ENCODE measurements at places on chromosomes 1 and 21.

DNA sequence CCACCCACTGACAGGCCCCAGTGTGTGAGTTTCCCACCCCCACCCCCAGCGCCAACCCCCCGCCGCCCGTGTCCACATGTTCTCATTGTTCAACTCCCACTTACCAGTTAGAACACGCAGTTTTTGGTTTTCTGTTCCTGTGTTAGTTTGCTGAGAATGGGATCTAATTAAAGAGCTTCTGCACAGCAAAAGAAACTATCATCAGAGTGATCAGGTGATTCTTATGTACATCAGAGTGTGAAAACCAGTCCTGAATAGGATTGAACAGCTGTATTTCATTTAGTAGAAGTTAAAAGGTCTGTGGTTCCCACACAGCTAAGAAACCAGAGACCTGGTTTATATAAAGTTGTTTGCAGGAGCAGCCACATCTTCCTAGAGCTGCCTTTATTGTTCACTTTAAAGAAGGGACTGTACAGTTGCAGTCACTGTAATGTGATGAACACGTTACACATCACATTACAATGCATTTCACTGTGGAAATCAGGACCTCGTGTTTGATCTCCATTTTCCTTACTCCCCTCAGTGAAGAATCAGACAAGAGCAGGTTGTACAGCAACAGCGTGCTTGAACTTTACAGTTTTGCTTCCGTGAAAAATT is 1.2 kb downstream of the GBP6 start:
- no peak for DNase-seq

DNA sequence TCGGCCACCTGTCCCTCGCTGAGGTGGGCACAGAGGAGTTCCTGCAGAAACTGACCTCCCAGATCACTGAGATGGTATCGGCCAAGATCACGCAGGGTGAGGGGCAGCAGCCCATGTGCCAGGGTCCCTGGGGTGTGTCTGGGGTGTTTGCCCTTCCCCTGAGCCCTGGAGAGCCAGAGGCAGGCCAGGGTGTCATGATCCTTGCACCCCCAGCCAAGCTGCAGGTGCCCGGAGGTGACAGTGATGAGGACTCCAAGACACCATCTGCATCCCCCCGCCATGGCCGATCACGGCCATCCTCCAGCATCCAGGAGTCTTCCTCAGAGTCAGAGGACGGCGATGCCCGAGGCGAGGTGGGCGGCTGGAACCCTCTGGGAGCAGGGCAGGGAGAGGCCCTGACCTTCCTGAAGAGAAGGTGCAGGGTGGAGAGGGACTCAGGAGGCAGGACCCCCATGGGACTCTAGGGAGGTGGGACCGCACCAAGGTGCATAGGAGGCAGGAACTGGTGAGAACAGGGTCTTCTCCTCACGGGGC is 69.5 kb downstream of the TRIM11 start:
- no peak for DNase-seq

- DNase-seq, result no peak
Observed at GRCh38 chr1:182048562-182048961, 12.9 kb downstream of the ZNF648 start.

- no peak for DNase-seq
Observed at GRCh38 chr1:186325239-186325638, 49.8 kb downstream of the TPR start.

DNA sequence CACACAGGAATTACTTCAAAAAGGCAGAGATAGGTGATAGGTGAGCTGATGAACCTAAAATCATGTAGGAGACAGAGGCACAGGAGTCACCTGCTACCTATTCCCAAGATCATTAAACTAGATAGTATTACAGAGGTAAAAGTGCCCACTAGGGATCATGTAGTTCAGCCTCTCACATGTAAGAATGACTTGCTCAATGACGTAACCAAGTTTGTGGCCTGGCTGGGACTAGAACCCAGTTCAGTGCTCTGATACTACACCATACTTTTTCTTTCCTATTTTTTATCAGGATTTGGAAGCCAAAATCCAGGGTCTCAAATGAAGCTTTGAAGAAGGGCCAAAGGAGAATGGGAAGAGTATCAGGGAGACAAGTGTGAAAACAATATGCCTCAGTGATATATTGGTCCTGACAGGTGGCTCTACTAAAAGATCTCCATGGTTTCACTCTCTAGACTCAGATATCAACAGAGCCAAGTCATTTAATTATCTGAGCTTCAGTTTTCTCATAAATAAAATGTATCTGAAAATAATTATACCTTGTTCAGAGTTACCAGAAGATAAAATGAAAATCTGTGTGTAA is 87.3 kb upstream of the SLFNL1 start:
- no peak for DNase-seq

DNA sequence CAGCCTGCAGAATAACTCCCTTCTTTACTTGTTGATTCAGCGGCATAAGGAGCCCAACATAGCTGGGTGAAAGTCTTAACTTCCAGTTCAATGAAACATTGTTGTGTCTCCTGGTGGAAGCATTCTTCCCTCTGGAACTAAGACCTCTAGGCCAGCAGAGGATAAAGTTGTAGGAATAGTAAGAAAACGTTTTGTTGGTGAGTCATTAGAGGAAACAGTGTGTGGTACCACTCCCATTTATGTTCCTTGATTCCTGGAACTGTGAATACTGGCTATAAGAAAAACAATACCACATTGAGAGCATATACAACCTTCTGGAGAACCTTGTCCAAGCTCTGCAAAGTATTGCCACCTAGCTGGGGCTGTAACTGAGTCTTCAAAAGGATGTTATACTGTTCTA is 737.4 kb upstream of the ZP4 start:
- no peak for DNase-seq

- no peak for DNase-seq
Observed at GRCh38 chr1:7641587-7642417, 129.3 kb upstream of the VAMP3 start.

Data from 8988T (cell line).